ENCODE measurements at places on chromosomes 7 and 10. TPM values are rescaled to one million over a fixed set of nuclear protein-coding genes. Genes with fewer than 3 reads are reported as not detected.

The HKDC1 gene
- 0.91 TPM for total RNA-seq

The SAMD9L gene
- 2.4 TPM for total RNA-seq

The ATAD1 gene
- total RNA-seq, result 57.8 TPM

The FAM241B gene
- 11.3 TPM for total RNA-seq

The CYCS gene
- total RNA-seq, result 78.7 TPM

The ZNF503 gene
- total RNA-seq, result 1.2 TPM

The ADCY1 gene
- 93.5 TPM for total RNA-seq

The OGDH gene
- 40.9 TPM for total RNA-seq

The GLI3 gene
- 11.6 TPM for total RNA-seq

The CPN1 gene
- total RNA-seq, result not detected

The MINPP1 gene
- 20.8 TPM for total RNA-seq

The R3HCC1L gene
- total RNA-seq, result 14.7 TPM

The COBL gene
- total RNA-seq, result 3.8 TPM

All from cerebellum (tissue), 4 donors.